Activated T-helper 1 cell treated with anti-CD3 and anti-CD28 coated beads, Interleukin-2, amount 50 U/mL, for 16 hours (primary cell): ENCODE measurements at places on chromosomes 1 and 21.
A peak's percentile ranks its signal among the peaks of the same experiment; 100 is the strongest.

DNA sequence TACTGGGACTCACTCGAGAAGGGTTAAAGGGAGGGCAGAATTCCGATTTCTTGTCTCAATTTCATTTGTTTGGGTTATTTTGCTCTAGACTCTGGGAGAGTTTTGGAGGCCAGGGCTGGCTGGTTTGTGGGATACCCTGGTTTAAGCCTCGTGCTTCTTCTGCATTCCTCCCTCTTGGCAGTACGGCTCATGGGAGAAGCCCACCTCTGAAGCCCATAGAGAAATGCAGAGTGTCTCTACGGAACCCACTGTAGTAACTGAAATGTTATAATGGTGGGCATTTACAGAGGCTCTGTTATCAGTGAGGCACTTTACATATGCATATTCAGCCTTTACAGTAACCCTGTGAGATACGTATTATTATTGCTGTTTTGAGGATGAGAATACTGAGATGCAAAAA, 43.9 kb downstream of the ROR1 start:
- DNase-seq = no peak

DNA sequence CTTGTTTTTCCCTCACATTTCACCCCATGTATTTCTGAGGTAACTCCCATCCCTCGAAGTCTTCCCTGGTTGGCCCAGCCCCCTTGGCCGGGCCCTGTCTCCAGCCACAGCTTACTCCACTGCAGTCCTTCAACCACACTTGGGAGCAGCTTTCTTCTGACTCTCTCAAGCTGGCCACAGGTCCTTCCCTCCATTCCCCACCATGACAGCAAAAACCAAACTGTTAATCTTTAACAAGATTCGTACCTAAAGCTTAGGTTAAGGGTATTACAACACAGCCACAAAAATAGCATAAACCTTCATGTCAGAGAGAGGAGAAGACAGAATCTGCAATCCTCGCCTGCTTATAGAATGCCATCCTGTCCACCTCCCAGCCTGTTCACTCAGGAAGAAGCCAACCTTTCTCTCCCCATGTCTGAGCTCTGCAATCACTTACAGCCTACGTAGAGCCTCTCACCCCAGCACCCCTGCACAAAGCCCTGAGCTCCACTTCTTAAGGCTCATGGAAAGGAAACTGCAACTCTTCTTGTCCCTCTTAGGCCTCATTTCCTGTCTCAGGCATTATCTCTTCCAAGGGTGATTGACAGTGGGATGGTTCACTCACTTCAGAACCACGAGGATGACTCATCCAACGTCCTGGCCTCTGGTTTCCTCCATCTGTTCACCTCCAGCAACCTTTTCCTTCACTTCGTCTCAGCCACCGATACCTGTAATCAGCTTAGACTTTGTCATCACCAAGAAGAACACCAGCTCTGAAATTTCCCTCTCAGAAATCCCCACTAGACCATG, 72.8 kb downstream of the CD2 start:
- peak; percentile 51 for DNase-seq

DNA sequence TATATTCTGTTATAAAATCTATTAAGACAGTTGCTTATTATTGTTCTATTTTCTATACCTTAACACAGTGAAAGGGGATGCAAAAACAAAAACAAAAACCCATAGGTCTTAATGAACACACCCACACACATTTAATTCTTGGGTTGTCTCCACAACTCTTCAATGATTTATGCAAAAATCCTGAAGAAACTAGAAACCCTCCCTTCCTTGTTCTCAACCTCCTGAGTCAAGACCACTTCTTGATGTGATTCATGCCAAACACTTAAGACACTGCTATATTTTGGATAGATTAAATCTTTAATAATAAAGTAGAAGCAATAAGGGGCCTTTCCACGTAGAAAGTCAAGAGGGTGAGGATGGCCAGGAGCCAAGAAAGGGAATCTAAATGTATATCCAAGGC, 23.4 kb downstream of the SCAF4 start:
- no peak for DNase-seq

DNA sequence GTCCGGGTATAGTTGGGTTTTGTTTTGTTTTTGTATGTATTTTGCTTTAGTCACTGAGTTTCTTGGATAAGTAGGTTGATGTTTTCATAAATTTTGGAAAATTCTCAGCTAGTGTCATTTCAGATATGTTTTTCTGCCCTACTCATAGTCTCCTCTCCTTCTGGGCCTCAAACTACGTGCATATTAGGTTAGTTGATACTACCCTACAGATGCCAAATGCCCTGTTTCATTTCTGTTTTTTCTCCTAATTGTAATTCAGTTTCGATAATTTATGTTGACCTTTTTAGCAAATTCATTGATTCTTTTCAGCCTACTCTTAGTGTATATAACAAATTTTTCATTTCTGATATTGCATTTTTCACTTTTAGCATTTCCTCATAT, 268.6 kb upstream of the RGS18 start:
- no peak for DNase-seq

GRCh38 chr1:24321126-24321525, 2.0 kb downstream of the GRHL3 start:
- DNase-seq = no peak

- DNase-seq = no peak
These were observed 212.5 kb downstream of the TOMM20 start for GRCh38 chr1:234915924-234916675.

DNA sequence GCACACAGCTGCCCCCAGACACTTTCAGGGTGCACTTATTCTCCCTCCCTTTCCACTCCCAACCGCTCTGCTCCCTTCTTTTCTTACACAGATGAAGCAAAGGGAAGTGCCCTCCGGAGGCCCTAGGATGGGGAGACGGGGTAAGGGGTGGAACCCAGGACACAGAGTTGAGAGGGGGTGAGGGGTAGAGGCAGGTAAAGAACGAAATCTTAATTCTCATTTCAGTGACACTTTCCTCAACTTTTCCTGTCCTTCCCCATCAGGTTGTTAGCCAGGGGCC, 12.8 kb downstream of the PLEKHO1 start:
- DNase-seq = no peak

DNA sequence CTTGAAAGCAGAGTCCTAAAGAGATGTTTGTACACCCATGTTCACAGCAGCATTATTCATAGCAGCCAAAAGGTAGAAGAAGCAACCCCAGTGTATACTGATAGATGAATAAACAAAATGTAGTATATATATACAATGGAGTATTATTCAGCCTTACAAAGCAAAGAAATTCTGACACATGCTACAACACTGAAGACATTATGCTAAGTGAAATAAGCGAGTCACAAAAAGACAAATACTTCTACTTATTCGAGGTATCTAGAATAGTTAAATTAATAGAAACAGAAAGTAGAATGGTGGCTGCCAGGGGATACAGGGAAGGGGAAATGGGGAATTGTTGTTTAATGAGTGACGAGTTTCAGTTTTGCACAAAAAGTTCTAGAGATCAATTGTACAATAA, 23.5 kb downstream of the COP1 start:
- DNase-seq = no peak

DNA sequence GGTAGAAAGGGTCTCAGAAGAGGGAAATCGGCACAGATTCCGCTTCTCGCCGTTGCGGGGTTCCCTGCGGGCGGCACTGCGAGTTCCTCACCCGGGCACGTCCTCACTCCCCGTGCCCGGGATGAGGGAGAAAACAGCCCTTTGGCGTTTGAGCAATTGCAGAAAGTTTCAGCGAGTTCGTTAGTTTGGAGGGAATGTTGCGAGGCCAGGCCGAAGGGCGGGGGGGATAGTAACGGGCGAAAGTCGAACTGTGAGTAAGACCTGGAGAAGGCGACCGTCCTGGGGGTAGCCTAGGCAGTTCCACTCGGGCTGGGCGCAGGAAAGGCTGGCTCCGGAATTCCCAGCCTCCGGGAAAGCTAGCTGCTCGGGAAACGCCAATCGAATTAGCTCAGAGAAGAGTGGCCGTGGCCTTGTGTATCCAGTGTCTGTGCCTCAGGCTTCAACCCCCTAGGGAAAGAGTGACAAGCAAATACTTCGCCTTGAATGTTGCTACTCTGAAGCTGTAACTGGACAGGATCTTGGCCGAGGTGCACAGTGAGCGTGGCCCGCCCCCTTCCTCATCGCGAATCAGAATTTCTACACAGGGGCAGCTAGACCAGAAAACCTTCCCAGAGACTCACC, 787 bp downstream of the PTGFR start:
- DNase-seq = no peak

DNA sequence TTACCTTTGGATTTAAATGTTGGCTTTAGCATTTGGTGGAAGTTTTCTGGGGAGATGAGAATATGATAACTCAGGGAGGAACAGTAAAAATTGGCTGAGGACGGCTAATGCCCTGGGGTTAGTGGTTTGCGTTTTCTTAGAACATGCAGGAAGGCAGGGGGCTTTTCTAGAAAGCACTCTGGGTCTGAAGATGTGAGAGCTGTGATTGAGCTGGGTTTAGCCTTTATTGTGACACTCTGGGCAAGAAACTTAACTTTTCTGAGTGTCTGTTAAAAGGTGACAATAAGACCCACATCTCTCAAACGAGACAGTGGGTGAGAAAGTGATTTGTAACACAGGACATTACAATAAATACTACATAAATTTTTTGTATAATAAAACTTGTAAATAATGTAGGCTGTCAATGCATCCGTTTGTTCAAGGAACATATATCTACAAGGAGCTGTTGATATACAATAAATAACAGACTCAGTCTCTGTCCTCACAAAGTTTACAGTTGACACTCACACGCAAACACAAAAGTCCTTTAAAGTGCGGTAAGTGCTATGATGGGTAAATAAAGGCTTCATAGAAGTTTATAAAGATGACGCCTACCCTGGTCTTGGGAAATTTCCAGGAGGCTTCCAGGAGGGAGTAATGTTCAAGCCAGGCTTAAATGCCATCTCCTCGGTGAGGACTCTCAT, 49.5 kb upstream of the MRPS6 start:
- no peak for DNase-seq

DNA sequence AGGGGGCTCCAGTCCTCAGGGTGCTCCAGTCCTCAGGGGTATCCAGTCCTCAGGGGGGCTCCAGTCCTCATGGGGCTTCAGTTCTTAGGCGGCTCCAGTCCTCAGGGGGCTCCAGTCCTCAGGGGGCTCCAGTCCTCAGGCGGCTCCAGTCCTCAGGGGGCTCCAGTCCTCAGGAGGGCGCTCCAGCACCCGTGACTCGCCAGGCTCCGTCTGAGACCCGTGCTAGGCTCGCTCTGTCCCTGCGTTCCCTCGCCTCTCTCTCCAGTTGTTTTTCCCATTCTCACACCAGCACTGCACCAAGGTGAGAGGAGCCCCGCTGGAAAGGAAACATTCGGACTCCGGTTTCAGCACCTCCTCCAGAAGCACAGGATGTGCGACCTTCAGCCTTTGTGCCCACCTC, 9.4 kb upstream of the OR2M2 start:
- no peak for DNase-seq

GRCh38 chr1:34831721-34832246, 27.8 kb downstream of the SMIM12 start:
- no peak for DNase-seq

GRCh38 chr1:201461645-201462441, 7.1 kb downstream of the PHLDA3 start:
- no peak for DNase-seq

DNA sequence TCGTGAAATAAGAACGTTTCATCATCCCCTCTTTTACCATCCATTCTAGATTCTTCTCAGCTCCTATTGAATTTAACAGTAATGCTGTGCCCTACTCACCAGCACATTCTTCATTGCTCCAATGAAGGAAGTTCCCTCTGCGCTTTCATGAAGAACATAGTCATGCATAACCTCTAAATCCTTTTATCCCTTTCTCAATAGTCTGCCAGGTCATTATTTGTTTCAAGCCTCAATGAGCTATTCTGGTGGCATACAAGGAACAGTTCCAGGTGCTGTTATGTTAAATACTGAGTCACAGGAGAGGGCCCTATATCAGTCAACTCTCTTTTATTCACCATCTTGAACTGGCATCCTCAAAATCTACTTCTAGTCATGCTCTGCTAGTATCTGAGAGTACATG, 381.0 kb downstream of the GPATCH2 start:
- DNase-seq = no peak

DNA sequence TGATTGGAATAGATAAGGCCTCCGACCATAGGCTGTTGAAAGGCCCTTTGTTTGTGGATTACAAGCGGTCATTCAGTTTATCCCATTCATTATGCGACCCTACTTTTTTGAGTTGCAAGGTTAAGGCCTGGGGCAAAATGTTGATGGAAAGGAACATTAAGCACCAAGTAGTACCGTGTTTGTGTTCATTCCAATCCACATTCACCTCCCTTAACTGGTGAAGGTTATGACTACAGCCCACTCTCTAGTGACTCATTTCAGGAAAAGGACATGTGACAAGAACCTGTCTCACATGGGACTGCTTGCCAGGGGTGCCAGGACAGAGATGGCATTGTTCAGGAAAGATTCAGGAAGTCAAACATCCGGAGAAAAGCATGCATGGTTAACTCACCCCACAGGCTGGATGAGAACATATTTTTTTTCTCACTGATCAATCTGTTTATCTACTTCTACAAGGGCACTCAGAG, 81.6 kb downstream of the CD58 start:
- DNase-seq = no peak

DNA sequence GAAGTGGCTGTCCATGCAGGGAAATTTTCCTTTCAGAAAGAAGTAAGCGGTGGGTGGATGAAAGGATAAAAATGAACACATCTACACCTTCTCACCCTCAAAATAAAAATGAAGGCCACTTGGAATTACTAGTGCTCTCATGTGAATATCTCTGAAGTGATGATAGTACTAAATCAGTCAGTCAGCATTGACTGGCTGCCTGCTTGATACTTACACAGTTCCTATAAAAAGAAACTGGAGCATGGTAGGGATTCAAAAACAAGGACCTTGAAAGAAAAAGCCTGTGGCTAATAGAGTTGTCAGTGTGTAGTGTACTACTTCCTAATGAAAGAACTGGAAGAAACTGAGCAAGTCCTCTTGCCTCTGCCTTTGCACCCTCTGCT, 239.7 kb downstream of the HLX start:
- no peak for DNase-seq

DNA sequence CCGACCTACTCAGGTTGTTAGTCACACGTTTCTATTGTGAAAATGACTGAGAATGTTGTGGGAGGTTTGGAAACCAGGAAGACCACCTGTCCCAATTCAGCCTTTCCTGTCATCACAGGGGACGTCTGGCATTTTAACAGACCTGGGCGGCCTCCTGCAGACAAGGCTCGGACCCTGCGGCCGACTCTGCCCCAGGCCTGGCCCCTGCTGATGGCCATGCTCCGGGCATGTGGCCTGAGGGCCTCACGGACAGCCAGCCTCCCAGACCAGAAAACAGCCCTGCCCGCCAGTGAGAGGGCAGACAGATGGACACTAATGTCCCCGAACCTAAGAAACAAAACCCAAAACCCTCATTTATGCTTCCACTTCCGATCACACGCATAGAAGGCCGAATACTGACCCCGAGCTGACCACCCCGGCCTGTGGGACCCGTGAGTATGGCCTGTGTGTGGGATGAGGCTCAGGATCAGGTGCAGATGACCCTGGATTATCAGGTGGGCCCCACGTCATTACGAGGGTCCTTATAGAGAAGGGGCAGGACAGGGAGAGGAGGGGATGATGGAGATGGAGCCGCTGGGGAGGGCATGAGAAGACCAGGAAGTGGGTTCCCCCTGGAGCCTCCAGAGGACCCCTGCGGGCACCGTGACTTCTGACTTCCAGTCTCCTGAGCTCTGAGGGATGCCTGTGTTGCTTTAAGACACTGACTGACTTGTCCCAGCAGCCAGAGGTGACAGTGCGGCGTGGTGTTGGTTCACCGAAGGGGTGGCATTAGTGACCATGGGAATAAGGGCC, 9.6 kb downstream of the COL18A1 start:
- DNase-seq = no peak

GRCh38 chr1:213979751-213980586, 7.8 kb upstream of the PROX1 start:
- DNase-seq = no peak
